Stimulated activated CD4-positive, alpha-beta T cell treated with anti-CD3 and anti-CD28 coated beads, Interleukin-15, amount 100 ng/mL, for 1 hour (primary cell): ENCODE measurements at places on chromosomes 16 and 17.

GRCh38 chr17:51683291-51683690 lies 422.9 kb downstream of the UTP18 start:
- no peak for DNase-seq

- DNase-seq = no peak
Observed at GRCh38 chr17:49753959-49754391, 10.0 kb downstream of the FAM117A start.

DNA sequence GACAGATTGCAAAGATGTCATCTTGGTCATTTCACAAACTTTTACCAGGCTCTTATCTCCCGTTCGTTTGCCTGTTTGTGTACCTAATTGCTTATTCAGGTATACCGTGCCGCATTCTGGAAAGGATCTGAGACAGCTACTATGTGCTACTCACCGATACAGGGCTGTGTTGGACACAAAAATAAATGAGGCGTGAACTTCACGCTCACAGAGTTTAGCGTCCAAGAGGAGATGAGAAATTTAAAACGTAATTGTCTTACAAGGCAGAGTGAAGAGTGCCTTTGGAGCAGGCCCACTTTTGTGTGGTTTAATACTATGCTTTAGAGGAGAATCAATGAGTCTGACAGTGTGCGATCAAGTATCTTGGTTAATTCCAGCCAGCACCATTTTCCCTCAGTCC lies 26.7 kb downstream of the MAF start:
- no peak for DNase-seq

DNA sequence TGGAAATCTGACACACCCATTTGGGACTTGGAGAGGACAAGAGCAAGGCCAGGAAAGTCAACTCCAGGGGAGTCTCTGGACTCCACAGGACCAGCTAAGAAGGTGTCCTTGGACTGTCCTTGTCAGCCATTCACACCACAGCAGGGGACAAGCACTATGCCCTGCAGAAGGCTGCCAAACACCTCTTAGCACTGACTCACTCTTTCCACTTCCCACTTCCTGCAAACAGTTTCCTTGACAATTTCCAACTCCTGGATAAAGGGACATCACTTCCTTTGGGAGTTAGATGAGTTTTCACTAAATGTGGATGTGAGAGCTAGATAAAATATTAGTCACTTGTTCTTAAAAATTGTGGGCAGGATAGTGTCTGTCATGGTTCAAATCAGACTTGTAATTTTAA lies 37.8 kb upstream of the BCAR1 start:
- no peak for DNase-seq

GRCh38 chr16:49019831-49020230 lies 261.8 kb downstream of the CBLN1 start:
- no peak for DNase-seq

DNA sequence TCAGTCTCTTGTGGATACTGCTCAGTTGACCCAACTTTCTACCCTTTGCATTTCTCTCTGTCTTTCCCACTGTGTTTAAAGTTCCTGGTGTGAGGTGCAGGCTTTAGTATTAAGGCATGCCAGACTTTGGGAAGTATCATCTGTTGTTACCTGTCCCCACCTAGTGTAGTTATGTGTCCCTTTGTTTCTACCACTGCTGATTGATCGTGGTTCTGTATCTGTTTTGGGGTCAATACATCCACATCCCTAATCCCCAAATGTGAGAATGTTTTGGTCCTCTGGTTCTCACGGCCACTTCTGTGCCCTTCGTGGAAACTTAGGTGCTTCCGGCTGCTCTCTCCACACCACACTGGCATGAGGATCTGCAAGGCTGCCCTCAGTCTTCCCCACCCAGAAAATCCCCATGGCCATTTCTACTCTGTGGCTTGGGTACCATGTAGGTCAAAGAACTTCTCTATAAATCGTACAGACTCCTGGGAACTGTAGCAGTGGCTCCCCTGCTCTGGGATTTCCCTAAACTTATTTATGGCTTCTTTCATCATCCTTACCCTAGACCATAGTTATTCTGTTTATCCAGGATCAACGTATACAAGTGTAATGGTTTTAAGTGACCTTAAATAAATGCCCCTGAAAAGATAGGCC lies 443.2 kb downstream of the XYLT1 start:
- no peak for DNase-seq

- DNase-seq = no peak
Observed at GRCh38 chr17:38685491-38685890, 10.7 kb upstream of the EPOP start.
